Mucosa of gallbladder (tissue), 1 donor: ENCODE measurements at places on chromosomes 11 and 22.
A peak's percentile ranks its signal among the peaks of the same experiment; 100 is the strongest.

DNA sequence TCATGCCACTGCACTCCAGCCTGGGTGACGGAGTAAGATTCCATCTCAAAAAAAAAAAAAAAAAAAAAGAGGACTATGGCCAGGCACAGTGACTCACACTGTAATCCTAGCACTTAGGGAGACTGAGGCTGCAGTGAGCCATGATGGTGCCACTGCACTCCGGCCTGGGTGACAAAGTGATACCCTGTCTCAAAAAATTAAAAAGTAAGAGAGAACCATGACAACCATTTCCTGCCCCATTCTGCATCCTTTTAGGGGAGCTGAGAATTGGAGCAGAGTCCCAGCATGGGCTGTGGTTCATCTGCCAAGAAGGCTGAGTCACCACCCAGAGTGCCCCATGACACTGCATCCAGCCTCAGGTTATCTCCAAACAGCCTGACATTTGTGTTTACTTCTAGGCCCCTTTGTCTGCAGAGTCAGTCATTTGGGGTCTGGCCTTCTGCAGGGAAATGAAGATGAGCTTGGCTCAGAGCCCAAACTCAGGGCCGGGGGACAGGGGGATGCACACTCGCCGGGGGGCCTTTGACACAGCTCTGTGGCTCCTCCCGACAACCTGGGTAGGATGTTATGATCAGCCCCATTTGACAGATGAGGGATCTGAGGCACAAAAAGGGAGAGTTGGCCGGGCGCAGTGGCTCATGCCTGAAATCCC is 4.7 kb downstream of the CSDC2 start:
- peak; percentile 40 for DNase-seq

GRCh38 chr11:1628506-1629325 is 859 bp upstream of the KRTAP5-5 start:
- peak; percentile 60 for DNase-seq

GRCh38 chr11:128942817-128943427 is at the start of gene TP53AIP1:
Gene TP53AIP1 (minus strand): TSS chr11:128942871. CDS start chr11:128937818, 5,053 bp downstream.
- no peak for DNase-seq

DNA sequence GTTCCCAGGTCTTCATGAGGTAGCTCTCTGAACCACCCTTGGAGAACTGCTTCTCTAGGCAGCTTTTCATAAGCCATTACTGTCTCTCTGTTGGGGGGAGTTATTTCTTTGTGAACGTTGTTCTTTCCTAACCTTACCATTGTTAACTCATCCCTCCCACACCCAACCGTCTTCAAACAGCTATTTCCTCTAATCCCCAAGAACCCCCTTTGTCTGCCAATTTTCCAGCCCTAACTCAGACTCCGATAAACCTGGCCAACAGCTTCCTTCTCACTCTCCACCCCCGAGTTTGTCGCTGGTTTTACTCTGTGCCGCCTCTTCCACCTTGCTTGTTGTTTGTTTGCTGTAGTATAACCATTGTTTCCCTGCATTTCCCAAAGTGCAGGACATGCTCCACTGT is 131.5 kb downstream of the CCDC34 start:
- no peak for DNase-seq

DNA sequence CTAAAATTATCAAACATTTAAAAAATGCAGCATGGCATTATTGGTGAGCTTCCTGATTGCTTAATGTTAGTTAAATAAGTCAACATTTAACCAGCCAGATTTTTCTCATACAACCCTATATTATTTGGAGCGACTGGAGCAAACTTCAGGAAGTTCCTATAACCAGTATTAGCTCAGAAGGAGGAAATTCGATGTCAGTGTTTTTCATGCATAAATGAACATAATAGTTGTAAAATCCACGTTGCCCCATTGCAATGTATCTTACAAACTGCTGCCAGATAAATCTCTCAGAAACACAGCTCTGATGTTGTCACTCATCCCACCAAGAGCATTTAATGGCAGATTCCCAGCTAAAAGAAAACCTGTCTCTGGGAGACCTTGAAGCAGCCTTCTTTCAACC is 278.5 kb downstream of the CASP12 start:
- DNase-seq: no peak

DNA sequence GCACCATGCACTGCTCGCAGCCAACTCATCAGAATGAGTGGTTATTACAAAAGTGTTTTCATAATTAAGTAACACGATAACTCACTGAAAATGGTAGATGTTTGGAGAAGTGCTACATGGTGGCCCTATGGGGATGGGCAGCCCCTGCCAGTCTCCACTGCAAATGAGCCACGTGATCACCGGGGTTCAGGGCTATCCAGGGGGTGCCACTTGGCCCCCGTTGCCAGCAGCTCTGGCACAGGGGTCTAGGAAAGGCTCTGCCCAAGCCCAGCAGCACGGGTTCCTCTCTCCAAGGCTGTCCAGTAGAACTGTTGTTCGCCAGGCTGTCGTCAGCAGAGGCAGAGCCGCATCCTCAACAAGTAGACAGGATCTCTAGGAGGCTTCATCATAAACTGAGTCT is 382.1 kb upstream of the B3GAT1 start:
- DNase-seq: no peak

- no peak for DNase-seq
Measured at GRCh38 chr11:123391646-123392348, 38.3 kb upstream of the GRAMD1B start.

GRCh38 chr11:41334007-41334933 is 125.2 kb downstream of the LRRC4C start:
- DNase-seq: no peak

DNA sequence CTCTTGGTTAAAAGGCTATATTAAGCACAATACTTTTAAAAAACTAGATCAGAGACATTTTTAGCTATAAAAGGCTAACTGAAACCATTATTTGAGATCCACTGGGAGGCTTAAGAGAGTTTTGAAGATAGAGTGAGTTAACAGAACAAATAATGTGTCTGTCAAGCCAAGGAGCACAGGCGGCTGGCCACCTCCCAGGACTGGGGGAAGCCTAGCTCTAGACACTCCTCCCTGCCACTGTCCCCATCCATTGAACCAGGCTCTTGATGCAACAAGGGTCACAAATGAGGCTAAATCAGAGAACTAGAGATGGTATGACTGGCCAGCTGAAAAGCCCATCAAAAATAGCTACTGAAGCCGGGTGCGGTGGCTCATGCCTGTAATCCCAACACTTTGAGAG is 63.0 kb downstream of the C22orf31 start:
- DNase-seq: no peak

DNA sequence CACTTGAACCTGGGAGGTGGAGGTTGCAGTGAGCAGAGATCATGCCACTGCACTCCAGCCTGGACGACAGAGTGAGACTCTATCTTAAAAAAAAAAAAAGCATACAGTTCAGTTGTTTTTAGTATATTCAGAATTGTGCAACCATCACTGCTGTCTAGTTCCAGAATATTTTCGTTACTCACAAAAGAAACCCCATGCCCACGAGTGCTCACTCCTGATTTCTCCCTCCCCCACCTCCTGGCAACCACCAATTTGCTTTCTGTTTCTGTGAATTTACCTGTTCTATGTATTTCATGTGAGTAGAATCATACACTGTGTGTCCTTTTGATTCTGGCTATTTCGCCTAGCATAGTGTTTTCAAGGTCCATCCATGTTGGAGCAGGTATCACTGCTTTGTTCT is 24.8 kb downstream of the PTPRJ start:
- DNase-seq: no peak

GRCh38 chr22:37696657-37697537 is at the start of gene TRIOBP:
Gene TRIOBP (plus strand): TSS chr22:37697048. CDS start chr22:37701366, 4,318 bp downstream.
- DNase-seq: peak; percentile 91

GRCh38 chr11:97908354-97908753 is 1112.4 kb upstream of the CNTN5 start:
- DNase-seq: no peak

- no peak for DNase-seq
Measured at GRCh38 chr22:21926728-21927127, 25.9 kb downstream of the PPM1F start.

DNA sequence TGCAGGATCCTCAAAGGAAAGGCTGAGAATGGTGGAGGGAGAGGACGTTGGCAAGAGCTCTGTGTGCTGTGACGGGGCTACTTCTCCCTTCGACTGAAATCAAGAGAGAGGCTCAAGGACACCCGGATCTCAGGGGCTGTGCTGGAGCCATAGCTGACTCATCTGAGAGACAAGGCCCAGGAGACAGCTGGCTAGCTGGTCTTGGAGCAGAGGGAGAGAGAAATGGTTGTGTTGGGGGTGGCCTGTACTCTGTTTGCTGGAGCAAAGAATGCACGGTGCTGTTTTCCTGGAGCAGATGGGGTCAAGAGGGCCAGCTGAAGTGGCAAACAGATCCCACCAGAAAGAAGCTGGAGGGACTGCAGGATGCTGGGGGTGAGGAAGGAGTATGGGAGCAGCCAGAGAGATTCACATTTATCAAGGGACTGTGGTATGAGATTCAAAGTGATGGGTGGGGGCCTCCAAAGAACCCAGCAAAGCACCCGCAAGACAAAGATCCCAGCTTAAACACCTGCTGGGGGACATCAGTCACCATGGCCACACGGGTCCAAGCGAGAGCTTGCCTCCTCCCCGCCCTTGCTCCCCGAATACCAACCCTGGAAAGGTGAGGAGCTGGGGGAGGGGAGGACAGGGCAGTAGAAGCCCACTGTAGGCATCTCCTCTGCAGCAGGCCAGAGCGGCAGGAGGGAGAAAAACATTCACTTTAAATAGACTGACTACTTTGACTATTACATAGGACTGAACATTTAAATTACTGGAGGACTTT is 40.8 kb downstream of the MAP6 start:
- DNase-seq: no peak

GRCh38 chr11:33362051-33362910 is 105.1 kb downstream of the HIPK3 start:
- DNase-seq: no peak

DNA sequence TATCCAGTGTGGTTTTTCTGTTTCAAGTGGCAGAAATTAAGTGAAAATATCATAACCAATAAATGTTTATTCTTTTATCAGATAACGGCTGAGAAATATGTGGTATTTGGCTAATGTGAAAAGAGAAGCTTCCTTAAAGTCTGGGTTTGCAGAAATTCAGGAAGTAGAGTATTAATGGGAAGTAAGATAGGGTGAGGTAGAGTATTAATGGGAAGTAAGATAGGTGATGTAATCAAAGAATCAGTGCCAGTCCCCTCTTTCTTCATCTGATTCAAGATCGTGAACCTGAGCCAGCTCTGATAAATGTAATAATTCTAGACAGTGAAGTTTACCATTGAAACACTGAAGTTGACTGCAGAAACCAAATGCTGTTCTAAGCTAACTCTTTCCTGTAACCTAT is 30.9 kb downstream of the TRPC6 start:
- DNase-seq: no peak

DNA sequence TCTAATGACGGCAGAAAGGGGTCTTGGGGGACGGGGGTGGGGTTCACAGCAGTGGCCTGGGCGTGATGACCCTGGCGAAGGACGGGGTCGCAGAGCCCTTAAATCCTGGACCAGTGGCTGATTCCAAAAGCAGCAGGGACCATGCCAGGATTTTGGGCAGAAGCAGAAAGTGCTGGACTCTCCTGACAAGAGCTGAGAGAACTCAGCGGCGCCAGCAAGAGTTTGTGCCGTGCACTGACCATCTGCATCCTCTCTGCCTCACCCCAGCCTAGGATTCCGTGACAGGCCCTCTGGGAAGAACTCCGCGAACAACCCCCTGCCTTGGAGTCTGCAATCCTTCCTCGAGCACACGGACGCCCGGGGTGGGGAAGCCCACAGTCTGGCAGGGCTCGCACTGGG is 644 bp upstream of the NDUFV1 start:
- DNase-seq: no peak

DNA sequence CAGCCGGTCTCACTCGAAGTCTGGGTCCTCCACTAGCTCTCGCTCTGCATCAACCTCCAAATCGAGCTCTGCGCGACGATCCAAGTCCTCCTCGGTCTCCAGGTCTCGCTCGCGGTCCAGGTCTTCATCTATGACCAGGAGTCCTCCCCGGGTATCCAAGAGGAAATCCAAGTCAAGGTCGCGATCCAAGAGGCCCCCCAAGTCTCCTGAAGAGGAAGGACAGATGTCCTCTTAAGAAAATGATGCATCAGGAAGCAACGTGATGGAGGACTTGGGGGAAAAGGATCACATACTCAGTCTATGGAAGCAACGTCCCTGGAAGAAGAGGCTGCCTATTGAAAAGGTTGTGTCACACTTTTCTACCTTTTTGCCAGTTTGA is 1.1 kb downstream of the SRSF8 start:
- no peak for DNase-seq

- no peak for DNase-seq
Measured at GRCh38 chr11:67286621-67287333, 2.3 kb upstream of the ANKRD13D start.

DNA sequence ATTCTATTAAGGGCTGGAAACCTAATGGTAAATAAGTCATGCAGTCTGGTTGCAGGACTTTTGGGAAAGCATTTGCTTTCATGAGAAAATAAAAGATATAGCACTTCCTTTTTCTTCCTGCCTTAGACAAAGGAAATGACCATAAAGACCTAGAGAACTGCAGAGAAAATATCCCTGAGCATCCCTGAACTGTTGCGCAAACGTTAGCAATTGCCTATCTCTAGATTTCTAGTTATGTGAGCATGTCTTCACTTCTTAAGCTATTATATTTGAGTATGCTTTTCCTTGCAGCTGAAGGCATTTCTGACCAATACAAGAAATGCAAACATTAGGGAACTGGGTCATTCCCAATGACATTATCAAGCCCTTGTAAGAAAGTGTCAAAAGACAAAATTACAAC is 110.6 kb downstream of the KIF18A start:
- no peak for DNase-seq

GRCh38 chr11:119130662-119131061 is 9.3 kb downstream of the HINFP start:
- no peak for DNase-seq

DNA sequence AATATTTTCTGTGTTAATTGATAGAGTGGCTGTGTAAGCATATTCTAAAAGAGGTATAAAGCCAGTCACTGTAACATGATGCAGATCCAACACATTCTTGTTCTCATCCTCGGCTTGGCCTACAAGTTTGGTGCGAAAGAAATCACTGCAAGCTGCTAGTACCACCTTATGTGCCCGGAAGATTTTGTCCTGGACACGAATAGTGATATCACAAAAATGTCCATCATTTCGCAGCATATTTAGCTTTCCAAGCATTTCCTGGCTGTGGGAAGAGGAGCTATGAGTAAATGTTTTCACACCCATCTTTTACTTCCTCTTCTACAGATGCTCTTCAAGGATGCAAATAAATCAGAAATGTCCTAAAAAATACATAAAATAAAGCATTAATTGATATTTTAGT is 53.1 kb downstream of the ZBTB44 start:
- no peak for DNase-seq

DNA sequence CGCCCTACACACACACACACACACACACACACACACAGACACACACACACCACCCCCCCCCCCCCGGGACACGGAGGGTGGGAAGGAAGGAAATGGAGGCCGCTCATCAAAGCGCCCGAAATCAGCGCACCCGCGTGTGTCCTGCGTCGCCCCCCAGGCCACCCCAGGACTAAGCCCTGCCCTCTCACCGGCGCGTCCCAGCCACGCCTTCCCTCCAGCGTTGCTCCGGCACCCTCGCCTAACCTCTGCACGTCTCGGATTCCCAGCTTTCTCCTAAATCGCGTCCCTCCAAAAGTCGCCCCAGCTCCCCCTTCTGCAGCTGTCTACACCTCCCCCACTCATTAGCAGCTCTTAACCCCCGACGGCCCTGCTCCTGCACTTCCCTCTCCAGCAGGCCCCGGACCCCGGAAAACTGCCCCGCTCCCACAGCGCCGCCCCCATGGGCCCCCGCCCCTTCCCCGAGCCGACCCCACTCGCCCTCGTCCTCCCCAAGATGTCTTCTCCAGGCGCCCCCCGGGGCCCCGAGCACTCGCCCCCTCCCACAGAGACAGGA is 557 bp downstream of the PACSIN2 start:
- no peak for DNase-seq

GRCh38 chr11:70225681-70226177 is 22.6 kb downstream of the FADD start:
- peak; percentile 78 for DNase-seq
